ENCODE measurements at places on chromosomes 13 and 19. TPM values are rescaled to one million over a fixed set of nuclear protein-coding genes. Genes with fewer than 3 reads are reported as not detected.

Gene SHC2
- total RNA-seq, result 0.30 TPM

Gene ZNF878
- 0.17 TPM for total RNA-seq

Gene ZNF560
- total RNA-seq, result 1.0 TPM

Gene FGF9
- total RNA-seq, result not detected

Gene ZNF548
- 9.1 TPM for total RNA-seq

Gene OR7C1
- total RNA-seq, result not detected

Gene PRTN3
- not detected for total RNA-seq

All from bronchus fibroblast of lung (primary cell).